ENCODE measurements at places on chromosomes 3 and 15. TPM values are rescaled to one million over a fixed set of nuclear protein-coding genes. Genes with fewer than 3 reads are reported as not detected.

- no peak for DNase-seq
Observed at GRCh38 chr3:11228041-11228440, 44.2 kb upstream of the ATG7 start.

The COL6A6 gene
- total RNA-seq = 34.8 TPM

- no peak for DNase-seq
Observed at GRCh38 chr3:178458313-178459037, 77.8 kb upstream of the KCNMB2 start.

The THBS1 gene
- total RNA-seq = 377 TPM

DNA sequence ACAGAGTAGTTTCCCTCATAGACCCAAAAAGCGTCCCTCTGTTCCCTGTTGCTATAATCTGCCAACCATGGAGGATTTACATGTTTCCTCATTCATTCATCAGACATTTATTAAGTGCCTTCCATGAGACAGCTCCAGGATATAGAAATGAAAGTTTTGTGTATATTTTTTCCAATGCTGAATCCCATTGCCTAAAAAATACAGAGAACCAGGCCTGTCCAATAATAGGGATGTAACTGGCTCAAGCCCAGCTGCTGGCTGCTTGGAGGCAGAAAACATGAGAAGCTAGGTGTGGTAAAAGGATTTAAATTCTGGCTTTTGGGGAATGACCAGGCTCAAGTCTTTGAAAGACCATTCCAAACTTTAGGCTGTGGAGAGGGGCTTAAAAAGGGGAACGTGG, 41.5 kb downstream of the RARB start:
- DNase-seq = no peak

All from upper lobe of right lung (tissue), 1 donor.